ENCODE measurements at places on chromosomes 1 and 21. TPM values are rescaled to one million over a fixed set of nuclear protein-coding genes. Genes with fewer than 3 reads are reported as not detected.
A peak's percentile ranks its signal among the peaks of the same experiment; 100 is the strongest.

The AVPR1B gene
- total RNA-seq: not detected

The PRR9 gene
- not detected for total RNA-seq

The OPTC gene
- not detected for total RNA-seq

The VAV3 gene
- 39.8 TPM for total RNA-seq

The PGLYRP4 gene
- 0.31 TPM for total RNA-seq

- no peak for DNase-seq
These were observed 25.0 kb downstream of the ABCA4 start for GRCh38 chr1:94095744-94096469.

DNA sequence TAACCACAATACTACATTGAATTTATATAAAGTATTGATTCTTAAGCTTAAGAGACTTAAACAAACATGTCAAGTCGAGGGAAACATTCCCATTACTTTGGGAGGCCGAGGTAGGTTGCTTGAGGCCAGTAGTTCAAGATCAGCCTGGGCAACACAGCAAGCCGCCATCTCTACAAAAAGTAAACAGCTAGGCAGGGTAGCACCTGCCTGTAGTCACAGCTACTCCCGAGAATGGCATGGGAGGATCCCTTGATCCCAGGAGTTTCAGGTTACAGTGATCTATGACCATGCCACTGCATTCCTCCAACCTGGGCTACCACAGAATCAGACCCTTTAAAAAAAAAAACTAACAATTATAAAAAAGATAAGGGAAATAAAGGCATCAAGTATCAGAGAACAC is 50.4 kb downstream of the EIF4G3 start:
- DNase-seq: no peak

GRCh38 chr1:234541286-234541975 is 62.5 kb upstream of the TARBP1 start:
- no peak for DNase-seq

- DNase-seq: no peak
These were observed 72.2 kb upstream of the KRTAP19-8 start for GRCh38 chr21:31110430-31110829.

- DNase-seq: no peak
These were observed 2.6 kb upstream of the DVL1 start for GRCh38 chr1:1351511-1352427.

- DNase-seq: no peak
These were observed 243.0 kb upstream of the GJB5 start for GRCh38 chr1:34511802-34512201.

DNA sequence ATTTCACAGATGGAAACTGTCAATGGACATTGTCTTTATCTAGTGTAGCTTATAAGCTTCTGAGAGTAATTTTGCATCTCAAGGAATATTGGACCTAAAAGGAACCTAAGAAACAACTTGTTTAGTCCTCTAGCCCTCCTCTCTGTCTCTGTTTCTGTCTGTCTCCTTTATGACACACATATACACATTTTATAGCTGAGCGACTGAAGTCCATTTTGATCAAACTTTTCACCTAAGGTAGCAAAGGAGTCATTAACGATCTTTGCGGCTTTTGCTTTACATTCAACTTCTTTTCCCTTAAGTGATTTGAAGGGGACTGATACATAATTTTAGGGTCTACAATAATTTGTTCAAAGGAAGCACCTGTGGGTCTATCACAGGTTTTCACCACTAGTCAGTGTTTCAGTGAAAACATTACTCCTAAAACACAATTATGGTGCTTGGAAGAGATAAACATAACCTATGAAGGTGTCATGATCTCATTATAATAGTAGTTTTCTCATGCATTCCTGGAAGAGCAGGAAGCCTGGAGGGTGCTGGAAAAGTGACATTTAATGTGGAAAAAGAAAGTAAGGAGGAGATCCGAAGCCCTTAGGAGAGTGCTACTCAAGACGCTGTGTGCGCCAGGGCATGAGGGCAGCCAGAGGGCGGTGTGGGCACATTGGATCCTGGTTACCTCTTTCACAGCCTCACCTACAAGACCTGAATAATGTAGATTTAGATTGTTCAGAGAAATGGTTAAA is 248.6 kb downstream of the DNM3 start:
- DNase-seq: peak; percentile 45

DNA sequence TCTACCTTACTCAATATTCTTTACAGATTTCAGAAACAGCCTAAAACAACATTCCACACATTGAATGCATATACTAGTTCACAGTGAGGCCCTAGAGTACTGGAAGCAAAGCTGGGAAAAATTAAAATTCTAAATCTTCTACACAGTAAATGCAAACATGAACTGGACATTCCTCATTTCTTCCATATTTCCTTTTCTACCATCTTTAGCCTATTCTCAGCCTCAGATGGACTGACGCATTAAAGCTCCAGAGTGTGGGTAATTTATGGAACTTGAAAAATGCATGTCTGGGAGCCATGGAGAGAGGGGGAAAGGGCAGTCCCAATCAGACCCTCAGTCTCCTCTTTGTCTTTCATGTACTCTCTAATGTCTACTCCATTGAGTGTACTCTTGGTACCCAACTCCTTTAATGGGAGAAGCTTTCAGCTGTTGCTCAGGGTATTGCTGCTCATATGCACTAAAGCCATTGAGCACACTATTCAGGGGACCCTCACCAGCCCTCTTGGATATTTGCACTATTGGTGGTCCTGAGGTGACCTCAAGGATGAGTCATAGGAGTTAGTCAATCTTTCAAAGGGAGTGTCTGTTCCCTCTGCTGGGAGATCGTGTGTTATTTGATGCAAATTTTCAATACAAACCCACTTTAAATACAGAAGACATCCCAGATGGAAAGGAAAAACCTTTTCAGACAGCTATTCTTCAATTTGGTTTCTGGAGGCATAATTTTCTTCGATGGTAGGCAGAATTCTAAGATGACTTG is 83.3 kb upstream of the KCNJ15 start:
- DNase-seq: no peak

GRCh38 chr1:29290414-29290985 is 54.2 kb downstream of the PTPRU start:
- peak; percentile 38 for DNase-seq

- no peak for DNase-seq
These were observed 67.6 kb upstream of the TSPAN2 start for GRCh38 chr1:115156826-115157468.

DNA sequence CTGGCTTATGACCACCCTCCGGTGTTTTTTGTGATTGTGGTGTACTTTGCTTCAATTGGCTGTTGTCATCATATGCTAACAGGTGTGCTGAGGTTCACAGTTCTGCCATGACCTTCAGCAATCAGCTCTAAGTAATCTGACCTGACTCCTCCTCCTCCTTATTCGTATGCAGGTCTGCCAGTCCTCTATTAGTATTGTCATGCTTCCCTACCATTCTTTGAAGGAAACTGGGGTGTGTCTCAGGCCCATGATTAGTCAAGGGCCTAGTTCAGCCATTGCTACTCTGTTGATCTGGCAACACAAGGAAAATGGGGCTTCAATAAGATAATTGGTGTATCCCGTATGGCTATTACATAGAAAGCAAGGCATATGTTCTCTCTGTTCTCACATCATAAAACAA is 332.3 kb upstream of the DPYD start:
- no peak for DNase-seq

DNA sequence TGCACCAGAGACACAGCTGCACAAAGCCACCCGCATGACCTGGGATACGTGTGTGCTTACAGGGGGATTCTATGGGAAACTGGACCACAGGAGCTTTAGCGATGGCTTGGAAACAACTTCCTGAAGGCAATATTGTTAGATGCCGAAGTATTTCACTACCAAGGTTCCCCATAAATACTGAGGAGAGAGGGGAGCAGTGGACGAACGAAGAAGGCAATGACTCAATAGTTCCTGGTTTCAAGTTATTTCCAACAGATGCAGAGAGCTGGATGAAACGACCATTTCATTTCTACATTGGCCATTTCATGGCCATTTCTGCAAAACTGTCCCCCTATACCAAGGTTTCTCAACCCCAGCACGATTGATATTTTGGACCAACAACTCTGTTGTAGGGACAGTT is 61.3 kb downstream of the CD34 start:
- DNase-seq: no peak

GRCh38 chr1:185693654-185694053 is 40.5 kb upstream of the HMCN1 start:
- DNase-seq: no peak

DNA sequence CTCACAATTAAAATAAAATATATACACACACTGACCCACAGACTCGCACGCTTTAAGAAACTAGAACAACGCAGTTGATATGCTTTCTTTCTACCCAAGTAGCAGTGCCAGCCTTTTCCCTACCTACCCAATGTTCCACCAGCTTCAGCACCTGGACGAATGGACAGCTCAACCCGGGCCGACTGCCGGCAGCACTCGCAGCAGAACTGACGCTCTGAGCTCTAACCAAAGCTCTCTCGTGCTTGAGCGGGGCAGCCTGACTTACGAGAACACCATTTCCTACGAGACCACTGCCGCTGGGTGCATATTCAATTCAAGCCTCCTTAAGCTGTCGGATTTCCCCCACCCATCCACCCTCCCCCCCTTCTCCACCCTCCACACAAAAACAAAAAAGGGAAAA is 127.4 kb upstream of the DPYD start:
- DNase-seq: peak; percentile 93

GRCh38 chr1:218634212-218634611 is 289.1 kb downstream of the TGFB2 start:
- no peak for DNase-seq
